HT-29 (cell line): ENCODE measurements at places on chromosomes 13 and 19.
A peak's percentile ranks its signal among the peaks of the same experiment; 100 is the strongest.

- no peak for DNase-seq
Observed at GRCh38 chr13:44236801-44237207, 136.8 kb upstream of the SERP2 start.

DNA sequence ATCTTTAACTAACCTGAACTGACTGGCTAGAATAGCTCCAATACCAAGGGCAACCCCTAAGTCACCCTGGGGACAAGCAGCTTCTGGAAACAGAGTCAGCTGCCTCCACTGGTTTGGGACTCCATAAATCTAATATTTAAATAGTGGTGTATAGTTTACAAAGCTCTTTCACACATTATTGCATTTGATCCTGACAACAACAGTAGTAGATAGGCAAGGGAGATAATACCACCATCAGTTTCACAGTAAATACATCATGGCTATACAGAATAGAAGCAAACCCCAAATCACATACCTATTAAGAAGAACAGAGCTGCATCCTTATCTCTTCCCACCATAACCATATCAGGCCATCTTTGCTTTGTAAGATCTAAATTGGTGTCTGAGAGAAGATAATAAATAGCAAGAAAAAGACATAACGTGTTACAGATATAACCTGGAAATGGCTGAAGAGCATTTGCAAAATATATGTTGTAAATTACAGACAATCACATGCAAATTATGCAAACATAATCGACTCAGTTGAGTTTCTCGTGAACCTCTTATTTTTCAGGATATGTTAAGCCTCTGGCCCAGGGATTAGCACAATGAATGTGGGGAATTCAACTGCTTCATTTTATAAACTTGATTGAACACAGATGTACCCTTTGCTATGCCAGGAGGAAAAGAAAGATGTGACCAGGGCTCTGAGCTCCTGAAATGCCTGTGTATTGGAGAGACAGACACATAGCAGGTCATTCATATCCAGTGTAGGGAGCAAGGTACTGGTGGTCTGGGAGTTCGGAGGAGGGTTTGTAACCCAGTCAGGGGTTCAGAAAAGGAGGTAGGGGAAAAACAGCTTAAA, 142.5 kb downstream of the SLC7A1 start:
- DNase-seq = no peak

DNA sequence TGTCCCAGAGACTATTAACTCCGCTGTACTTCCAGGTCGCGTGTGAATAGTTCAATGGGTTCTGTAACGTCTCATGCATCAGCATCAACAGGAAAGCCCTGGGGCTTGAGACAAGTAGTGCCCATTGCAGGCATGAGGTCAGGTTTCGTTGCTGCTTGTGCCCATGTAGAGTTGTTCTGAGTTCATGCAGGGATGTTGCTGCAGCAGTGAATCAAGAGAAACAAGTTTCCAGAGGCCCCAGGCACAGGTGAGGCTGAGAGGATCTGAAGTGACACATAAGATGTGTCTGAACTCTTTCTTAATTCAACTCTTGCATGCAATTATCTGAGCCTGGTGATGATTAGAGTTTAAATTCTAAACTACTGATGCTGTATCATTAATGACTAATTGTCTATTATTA, 8.6 kb upstream of the ZNF283 start:
- DNase-seq = no peak

DNA sequence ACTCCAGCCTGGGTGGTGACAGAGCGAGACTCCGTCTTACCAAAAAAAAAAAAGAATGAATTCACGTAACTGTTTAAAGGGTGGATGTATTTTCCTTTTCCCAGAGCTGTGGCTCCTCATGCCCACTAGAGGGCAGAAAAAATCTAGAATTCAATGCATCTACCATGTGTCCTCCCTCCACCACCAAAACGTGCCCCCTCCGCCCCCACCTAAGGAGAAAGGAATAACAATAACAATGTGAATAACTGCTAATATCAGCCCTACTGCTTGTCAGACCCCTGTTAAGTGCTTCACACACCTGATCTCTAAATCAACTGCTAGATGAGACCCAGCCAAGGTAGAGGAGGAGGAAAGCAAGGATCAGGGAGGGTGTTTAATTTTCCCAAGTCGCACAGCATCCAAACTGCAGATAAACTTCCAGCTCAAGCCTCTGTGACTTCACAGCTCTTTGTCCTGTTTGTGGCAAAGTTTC, 20.2 kb upstream of the PNMA8B start:
- DNase-seq = peak; percentile 63

DNA sequence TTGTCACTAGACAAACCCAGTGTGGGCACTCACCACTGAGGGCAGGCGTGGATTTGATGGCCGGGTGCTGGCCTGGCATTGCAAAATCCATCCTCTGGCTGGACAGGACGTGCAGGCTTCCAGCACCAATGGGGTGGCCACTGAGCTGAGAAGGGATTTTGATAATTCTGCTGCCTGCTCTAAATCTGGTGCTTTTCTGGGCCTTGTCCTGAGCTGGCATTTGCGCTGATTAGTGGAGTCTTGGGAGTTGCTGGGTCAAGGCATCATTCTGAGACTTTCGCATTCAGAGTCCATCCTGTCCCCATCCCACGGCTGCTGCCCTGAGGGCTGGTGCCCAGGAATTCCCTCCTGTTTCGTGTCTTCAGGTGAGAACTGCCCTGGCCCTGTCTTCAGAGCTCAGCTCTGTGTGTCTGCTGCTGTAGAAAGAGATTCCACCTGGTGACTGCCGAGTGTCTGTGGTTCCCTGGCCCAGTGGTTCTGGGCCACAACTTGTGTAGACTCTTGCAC, 65.9 kb upstream of the MCF2L start:
- no peak for DNase-seq

- no peak for DNase-seq
Observed at GRCh38 chr13:46571909-46572595, 19.1 kb downstream of the LRCH1 start.

- DNase-seq = no peak
Observed at GRCh38 chr19:533364-534058, 2.0 kb downstream of the CDC34 start.
